ENCODE measurements at places on chromosomes 5 and 9.

- DNase-seq, result peak; percentile 33
These were observed 956 bp downstream of the MBLAC2 start for GRCh38 chr5:90473396-90474234.

GRCh38 chr5:154562244-154562880 lies 84.3 kb upstream of the HAND1 start:
- DNase-seq, result no peak

DNA sequence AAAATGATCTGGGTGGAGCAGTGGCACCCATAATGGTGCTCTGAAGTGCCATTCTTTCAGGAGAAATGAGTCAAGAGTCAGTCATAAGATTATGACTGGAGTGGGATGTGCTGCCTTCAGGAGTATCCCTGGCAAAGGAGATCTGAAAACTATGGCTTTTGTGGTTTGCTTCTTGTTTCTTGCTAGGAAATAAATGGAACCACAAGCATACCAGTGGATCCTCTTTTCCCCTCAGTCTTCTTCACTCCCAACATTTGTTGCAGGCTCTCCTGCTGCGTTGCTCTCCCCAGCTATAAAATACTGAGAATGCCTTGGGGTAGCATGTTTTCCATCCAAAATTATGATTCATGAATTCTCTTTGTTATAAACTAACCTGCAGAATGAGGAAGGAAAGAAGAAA lies 199.1 kb downstream of the NNT start:
- DNase-seq, result peak; percentile 11

- peak; percentile 99 for DNase-seq
These were observed 56.1 kb downstream of the MEF2C start for GRCh38 chr5:88826646-88827585.

GRCh38 chr9:2023042-2023441 lies 7.9 kb downstream of the SMARCA2 start:
- DNase-seq, result no peak

DNA sequence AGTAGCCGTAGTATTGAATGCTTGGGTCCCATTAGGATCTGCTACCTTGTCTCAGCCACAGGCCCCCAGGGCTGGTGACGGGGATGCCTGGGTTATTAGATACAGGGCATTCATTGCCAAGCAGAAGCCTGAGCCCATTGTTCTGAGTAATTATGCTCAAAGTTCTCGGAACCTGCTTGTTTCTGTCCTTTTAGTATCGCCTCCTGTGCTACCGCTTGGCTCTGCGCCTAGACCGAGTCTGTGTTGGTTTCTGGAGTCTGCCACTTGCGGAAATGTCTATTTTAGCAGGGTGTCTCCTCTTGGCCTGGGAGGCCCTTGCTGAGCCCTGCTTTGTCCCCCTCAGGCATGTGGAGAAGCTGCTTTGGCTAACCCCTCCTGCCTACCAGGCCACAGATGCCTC lies 506.1 kb downstream of the BNC2 start:
- DNase-seq, result no peak

DNA sequence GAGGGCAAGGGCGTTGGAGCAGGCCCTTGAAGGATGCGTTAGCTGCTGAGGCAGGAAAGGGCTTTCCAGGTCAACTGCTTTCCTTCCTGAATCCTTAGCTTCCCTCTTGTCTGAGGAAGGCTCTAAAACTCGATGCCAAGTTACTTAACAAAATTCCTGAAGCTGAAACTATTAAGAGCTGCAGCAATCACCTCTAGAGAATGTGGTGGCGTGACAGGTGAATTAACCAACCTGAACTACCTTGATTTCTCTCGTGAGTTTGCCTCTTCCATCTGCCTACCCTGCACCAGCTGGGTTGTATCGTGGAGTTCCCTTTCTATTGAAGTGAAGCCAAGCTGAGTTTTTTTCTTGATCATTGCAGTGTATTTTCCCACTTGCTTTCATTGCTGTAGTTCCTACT lies 96.1 kb downstream of the PDE8B start:
- DNase-seq, result no peak

GRCh38 chr9:112861638-112862555 lies 28.8 kb downstream of the SLC46A2 start:
- peak; percentile 48 for DNase-seq

DNA sequence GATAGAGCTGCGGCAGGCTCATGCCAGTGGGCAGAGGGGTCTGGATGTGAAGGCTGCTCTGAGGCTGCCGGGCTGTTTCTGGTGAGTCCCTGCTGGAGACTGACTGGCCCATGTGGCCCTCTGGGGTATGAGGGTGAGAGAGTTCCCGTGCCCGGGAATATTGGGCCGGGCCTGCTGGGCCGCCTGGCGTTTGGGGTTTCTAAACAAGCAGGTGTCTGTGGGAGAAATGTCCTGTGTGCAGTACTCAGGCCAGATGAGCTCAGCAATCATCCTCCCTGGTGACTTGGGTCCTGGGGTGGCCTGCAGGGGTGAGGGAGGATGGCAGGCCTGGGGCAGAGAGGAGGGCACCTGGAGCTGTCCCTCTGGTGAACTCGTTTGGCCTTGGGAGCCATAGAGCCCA lies 74.9 kb downstream of the MACROH2A1 start:
- no peak for DNase-seq

GRCh38 chr5:148511810-148512347 lies 128.1 kb downstream of the FBXO38 start:
- DNase-seq, result no peak

DNA sequence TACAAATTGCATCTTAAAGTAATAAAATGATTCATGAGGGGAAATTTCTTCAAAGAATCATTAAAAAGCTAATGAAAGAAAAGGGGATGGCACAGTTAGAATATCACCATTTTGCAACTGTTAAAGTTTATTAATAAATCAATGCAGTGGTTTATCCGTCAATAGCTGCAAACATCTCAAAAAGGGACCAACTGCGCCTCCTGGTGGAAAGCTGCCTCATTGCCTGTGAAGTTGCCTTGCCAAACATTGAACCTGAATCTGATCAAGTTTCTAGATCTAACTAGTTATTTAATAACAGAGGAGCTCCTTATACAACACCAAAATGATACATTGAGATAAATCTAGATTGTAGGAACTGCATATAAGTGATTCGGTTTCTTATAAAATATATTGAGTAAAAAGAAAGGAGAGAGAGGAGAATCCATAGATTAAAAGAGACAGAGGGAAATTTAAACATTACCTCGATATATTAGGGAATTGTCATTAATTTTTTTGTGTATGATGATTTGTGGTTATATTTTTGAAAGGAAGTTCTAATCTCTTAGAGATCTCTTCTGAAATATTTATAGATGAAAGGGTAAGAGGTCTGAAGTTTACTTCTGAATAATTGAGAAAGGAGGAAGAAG lies 6.9 kb upstream of the NDUFB6 start:
- DNase-seq, result peak; percentile 52

- no peak for DNase-seq
These were observed 507.5 kb downstream of the MTRR start for GRCh38 chr5:8376478-8376877.

DNA sequence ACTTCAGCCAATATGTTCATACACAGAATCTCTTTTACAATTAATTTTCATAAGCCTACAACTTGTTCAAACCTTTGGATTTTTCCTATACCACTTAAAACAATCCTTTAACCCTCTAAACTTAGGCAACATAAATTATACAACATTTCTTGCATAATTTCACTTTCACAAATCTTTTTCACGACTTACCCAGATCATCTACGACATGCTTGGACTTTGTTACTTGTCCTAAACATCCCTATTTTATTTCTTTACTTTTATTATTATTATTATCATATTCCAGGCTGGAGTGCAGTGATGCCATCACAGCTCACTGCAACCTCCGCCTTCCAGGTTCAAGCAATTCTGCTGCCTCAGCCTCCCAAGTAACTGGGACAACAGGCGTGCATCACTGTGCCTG lies 68.0 kb downstream of the CACNA1B start:
- peak; percentile 8 for DNase-seq

DNA sequence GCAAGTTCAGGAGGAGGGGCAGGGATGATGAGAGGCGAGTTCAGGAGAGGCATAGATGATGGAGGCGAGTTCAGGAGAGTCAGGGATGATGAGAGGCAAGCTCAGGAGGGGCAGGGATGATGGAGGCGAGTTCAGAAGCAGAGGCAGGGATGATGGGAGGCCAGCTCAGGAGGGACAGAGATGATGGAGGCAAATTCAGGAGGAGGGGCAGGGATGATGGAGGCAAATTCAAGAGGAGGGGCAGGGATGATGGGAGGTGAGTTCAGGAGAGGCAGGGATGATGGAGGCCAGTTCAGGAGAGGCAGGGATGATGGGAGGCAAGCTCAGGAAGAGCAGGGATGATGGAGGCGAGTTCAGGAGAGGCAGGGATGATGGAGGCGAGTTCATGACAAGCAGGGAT lies 17.8 kb upstream of the SPOCK1 start:
- no peak for DNase-seq

DNA sequence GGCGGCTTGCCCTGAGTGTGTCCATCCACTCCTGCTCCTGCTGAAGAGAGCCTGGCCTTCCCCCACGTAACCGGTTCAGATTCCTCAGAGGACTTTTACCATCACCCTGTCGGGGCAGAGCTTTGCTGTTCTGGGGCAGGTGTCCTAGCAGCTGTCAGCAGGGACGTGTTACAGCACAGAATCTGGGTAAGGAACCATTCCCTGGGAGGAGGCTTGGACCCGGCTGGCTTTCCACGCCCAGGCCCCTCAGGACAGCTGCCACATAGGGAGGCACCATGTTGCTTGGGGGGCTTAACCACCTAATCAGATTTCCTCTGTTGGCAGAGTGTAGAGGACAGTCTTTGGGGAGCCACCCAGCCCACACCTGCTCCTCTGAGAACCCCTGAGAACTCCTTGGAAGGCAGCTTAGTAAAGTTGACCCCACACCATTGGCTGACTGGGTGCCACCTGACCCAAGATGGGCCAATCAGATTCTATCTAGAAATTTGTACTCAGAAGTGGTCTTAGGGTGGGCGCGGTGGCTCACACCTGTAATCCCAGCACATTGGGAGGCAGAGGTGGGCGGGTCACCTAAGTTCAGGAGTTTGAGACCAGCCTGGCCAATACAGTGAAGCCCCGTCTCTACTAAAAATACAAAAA lies 23.3 kb upstream of the EEIG1 start:
- no peak for DNase-seq

GRCh38 chr5:168947212-168947868 lies 353.6 kb downstream of the SLIT3 start:
- DNase-seq, result peak; percentile 38

DNA sequence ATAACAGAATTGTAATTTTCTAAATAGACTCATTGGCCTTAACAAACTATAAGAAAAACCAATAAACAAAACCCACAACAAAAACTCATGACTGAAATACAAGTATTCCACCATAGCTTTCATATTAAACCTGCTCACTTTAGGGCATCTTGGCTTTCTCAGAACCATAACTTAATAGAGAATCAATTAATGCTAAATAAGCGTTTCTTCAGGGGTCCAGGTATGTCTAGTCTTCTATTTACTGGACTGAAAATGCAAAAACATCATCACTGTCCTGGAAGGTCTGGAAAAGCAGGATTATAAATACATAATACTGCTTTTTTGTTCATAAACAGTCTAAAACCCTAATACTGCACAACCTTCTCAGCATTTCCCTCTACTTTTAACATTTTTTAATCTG lies 6.2 kb upstream of the SMIM27 start:
- DNase-seq, result no peak

DNA sequence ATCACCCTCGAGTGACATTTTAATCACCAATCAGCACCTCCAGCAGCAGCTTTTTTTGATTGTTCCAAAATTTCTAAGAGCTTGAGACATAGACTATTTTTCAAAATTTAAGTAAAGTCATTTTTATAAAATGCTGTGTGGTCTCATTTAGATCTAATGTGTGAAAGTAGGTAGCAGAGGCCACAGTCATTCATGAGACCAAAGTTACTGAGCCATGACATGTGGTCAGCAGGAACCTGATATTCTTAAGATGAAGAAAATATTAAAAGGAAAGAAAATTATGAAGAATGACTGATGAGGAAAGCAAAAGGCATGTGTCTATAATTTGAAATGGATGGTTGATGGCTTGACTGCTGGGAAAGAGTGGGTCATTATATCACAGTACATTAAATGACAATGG lies 7.2 kb downstream of the FREM1 start:
- no peak for DNase-seq

DNA sequence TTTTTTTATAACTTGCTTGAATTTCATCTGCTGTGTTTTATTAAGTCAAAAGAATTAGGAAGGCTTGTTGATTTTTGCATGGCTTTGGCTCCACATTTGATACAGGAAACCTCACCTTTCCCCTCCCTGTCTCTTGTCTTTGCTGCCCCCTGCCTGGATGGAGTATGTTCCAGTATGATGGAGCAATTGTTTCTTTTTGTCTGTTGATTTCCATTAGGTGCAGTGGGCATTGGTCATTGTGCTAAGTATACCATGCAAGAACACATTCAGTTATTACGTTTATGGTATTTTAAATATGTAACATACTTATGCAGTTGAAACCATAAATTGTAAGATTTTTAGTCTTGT lies 19.6 kb downstream of the TJP2 start:
- DNase-seq, result no peak
